ENCODE measurements at places on chromosomes 11 and 22. TPM values are rescaled to one million over a fixed set of nuclear protein-coding genes. Genes with fewer than 3 reads are reported as not detected.

DNA sequence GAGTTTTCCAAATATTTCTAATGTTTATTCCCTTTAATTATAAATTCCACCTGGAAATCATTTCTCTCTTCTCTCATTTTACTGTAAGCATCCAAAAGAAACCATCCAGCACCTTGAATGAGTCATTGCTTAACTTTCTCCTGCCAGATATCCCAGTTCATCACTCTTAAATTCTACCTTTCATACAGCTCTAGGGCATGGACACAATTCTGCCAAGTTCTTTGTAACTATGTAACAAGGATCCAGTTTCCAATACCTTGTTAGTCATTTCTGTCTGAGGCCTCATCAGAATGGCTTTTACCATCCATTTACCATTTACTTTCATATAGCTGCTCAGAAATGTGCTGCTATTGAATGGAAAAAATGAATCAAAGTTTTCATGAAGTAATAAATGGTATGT lies 455.4 kb upstream of the TENM4 start:
- no peaks in the 10 kb centered on the region for H3K4me1 ChIP-seq
- DNase-seq = no peak
- no peak overlapping the region for H3K27ac ChIP-seq
- no peak overlapping the region for H3K4me3 ChIP-seq
- H3K27me3 ChIP-seq = no peaks in the 10 kb centered on the region

DNA sequence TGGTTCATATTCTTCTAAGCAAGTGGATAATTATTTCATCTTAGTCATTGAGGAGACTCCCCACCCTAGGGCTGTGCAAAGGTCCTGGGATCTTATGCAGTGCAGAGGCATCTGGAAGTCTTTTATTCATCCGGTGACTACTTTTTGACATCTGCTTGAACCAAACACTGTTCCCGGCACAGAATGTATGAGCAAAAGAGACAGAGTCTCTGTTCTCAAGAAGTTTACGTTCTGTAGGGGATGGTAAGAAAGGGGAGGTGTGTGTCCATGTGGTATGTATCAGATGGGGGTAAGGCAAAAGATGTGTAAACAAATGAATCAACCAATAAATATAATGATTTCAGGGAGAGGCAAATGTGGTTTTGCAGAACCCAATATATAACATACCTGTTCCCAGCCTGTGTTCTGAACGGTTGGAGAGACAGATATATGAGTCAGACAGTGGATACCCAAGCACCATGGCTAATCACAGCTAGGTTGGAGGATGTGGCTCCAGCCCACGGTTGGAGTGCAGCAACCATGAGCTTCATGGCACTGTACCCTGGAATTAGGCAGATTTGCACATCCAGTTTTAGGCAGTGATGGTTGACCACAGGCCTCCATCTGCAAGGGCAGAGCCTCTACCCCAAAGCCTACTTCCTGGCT lies 75.1 kb upstream of the CADM1 start:
- no peak overlapping the region for H3K4me3 ChIP-seq
- no peaks in the 10 kb centered on the region for H3K4me1 ChIP-seq
- H3K27ac ChIP-seq = no peak overlapping the region
- H3K27me3 ChIP-seq = no peaks in the 10 kb centered on the region
- H3K36me3 ChIP-seq = no peaks in the 10 kb centered on the region

Gene THAP12
- total RNA-seq = 66.1 TPM

Gene KRTAP5-7
- 0.17 TPM for total RNA-seq

GRCh38 chr11:124101737-124102136 lies 13.5 kb upstream of the VWA5A start:
- no peak for DNase-seq
- H3K36me3 ChIP-seq = no peaks in the 10 kb centered on the region
- no peak overlapping the region for H3K27ac ChIP-seq

Measured in spinal cord (tissue), 10 donors.